Activated naive CD8-positive, alpha-beta T cell treated with anti-CD3 and anti-CD28 coated beads, Interleukin-2, amount 50 U/mL, for 24 hours (primary cell): ENCODE measurements at places on chromosomes 12 and 14.
A peak's percentile ranks its signal among the peaks of the same experiment; 100 is the strongest.

GRCh38 chr14:34978444-34978843, 4.3 kb upstream of the SRP54 start:
- DNase-seq, result no peak

DNA sequence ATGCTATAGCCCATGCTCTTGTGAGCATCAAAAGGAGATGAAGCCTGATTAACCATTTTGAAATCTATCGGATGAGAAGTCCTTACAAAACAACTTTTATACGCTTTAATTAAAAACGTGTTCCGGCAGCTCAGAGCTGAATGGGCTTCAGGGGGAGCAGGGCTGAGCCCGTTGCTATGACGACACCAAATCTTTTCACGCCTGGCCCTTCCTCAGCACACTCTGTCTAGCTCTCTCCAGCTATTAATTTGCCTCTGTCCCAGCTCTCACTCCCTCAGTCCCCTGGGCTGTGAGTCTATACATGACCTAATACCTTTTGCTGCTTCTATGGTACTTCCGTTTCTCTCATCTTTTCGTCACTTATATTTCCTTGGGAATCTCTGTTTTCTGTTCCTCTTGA, 15.8 kb downstream of the FOXA1 start:
- no peak for DNase-seq

DNA sequence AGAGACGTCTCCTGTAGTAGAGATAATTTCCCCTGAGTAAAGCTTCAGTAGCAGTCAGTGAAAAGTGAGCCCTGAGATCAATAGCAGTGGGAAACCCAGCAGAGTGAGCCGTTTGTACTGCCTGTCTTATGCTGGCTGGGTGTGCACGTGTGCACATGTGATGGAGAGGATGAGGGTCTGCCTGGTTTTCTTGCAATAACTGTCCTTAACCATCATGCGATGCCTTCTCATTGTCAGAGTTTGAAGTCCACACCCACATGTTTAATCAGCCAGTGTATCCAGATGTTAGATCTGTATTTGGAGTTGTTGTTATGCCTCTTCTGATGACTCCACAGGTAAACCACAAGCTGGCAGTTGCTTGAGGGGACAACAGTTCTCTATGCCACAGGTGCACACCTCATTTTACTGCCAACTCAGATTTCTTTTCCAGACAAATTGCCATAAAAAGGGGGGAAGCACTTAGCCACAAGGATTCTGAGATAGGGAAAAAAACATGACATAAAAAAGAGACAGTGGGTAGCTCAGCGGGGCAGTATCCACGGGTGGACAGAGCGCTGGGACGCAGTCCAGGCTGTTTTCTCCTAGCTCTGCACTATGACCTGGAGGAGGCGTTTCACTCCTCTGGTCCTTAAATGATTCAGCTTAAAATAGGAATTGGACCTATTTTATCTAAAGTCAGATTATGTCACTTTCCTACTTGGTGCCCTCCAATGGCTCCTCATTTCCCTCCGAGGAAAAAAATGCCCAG, 192.3 kb downstream of the ANO6 start:
- DNase-seq, result no peak

DNA sequence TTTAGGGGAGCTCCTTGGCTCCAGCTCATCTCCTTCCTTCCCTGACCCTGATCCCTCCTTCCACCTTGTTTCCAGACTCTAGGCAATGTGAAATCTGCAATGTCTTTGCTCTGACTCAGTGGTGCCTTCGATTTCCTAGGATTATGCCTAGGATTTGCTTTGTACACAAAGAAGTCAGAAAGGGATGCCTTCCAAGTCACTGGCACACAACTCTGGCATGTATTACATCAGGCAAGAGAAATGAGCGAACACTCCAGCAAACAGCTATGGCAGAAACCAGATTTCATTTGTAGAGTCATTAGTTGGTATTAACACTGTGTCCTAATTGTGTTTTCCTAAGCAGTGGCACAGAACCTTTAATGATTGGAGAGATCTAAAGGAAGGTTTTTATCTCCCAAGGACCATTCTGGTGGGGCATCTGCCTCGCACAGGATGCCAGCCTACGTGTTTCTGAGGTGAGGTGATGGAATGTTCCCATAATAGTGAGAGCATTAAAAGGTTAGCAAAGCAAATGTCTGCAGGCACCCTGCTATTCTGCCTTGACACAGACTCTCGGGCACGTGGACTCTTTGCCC, 84.9 kb downstream of the WSCD2 start:
- DNase-seq, result no peak

DNA sequence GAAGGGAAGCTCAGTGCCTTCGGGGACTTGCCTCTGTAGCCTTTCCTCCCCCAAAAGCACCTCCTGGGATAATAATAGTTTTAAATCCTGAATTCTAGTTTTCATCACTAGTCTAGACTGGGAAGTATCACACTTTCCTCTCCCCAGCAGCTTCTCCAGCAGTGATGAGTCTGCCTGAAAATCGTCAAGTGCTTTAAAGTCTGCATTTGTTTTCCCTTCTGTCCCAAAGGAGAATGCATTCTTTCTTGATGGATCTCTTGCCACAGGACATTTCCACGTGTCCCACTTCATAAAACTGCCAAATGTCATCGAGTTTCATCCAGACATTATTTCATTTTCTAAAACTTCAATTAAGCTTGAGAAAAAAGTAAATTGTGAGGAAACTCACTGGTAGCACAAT, 15.0 kb downstream of the CSRP2 start:
- no peak for DNase-seq

DNA sequence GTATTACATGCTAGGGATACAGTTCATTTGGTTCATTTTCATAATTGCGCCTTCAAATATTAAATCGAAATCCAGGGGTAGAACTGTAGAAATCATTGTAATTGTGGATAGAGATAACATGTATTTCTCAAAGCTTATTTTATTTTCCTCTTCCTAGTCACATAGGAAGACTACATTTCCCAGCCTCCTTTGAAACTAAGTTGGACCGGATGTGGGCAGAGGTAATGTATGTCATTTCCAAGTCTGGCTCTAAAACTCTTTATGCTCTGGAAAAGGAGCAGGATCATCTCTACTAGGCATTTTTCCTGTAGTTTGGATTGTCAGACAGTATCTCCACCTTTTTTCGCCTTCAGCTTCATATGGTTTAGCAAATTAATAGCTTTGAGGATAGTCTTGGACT, 70.1 kb upstream of the CRY1 start:
- no peak for DNase-seq

DNA sequence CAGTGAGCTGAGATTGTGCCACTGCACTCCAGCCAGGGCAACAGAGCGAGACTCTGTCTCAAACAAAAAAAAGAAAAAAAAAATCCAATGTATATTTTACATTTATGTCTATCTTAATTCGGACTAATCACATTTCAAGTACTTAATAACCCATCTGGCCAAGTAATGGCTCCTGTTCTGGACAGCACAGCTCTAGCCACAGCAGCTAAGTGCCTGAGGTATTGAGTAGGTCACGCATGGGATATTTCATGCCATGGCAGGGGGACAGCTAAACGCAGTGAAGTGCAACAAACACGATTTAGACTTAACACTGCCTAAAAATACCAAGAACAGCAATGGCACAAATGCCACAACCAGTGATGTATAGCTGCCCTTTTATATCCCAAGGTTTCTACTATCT, 8.0 kb downstream of the BAZ1A start:
- no peak for DNase-seq

GRCh38 chr12:124884587-124885438, 21.1 kb upstream of the SCARB1 start:
- peak; percentile 20 for DNase-seq

DNA sequence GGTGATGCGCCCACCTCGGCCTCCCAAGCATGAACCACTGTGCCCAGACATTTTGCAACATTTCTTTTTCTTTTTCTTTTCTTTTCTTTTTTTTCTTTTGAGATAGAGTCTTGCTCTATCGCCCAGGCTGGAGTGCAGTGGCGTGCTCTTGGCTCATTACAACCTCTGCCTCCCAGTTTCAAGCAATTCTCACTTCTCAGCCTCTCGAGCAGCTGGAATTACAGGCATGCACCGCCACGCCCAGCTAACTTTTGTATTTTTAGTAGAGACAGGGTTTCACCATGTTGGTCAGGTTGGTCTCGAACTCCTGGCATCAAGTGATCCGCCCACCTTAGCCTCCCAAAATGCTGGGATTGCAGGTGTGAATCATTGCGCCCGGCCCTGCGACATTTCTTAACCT, 7.6 kb upstream of the CDC42BPB start:
- DNase-seq, result no peak

DNA sequence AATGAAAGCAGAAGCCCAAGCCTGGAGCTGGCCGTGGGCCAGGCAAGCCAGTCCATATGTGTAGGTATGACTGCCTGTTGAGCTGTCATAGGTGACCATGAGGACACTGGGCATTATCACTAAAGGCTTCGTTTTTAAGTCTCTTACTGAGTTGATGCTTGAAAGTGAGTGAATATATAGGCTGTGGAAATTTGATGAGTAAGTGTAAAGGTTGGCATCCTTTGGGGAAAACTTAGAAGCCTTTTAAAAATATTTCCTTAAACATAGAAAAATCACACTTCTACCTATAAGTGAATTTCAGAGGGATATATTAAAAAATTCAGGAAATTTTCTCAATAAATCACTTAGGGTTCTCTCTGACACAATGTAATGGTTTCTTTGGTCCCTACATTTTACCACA, 396.5 kb downstream of the FOXG1 start:
- no peak for DNase-seq

GRCh38 chr12:71304306-71304705, 135.3 kb upstream of the LGR5 start:
- DNase-seq, result no peak

DNA sequence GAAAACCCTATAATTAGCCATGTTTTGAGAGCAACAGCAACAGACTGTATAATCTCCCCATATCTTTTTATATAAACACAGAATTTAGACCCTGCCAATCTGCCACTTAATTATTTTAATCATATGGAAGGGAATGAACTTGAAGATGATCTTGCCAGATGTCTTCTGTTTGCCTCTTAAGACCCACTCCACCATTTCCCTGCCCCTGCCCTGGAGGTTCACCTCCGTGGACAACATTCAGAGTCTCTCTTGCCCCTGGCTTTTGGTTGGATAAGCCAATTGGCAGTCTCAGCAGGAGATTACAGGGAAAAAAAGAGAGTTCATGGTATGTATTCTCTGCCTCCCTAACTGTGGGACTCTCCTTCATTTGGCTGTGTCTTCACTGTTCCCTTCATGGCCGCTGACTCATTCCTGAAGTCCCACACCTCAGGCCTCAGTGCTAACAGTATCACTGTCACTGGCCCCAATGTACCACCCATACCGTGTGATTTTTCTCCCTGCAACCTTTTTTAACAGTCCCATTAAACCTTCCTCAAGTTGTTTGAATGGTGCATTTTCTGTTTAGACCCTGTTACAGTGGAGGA, 184.8 kb downstream of the PIK3C2G start:
- no peak for DNase-seq

DNA sequence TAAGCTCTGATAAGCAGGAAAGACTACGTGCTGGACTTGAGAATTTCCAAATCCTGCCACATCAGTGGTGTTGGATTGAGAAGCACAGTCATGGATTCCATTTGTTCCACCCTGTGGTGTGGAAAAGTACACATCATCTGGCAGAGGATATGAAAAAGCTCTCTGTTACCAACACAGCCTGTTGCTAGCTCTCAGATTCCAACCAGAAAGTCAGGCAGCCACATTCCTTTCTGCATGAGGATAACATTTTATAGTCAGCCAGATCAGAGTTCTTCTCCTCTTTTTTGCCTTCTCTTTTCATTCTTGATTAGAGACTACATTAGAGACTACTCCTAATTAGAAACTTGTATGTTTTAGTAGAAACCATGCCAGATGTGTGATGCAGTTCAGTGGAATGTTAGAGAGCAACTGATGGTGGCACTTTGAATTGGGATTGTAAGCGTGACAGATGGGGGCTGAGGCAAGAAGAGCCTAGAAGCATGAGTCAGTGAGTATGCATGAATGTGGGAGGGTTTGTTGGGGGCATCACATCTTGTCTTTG, 61.2 kb upstream of the STXBP6 start:
- no peak for DNase-seq

- DNase-seq, result no peak
Measured at GRCh38 chr12:100875771-100876170, 81.2 kb downstream of the ANO4 start.

DNA sequence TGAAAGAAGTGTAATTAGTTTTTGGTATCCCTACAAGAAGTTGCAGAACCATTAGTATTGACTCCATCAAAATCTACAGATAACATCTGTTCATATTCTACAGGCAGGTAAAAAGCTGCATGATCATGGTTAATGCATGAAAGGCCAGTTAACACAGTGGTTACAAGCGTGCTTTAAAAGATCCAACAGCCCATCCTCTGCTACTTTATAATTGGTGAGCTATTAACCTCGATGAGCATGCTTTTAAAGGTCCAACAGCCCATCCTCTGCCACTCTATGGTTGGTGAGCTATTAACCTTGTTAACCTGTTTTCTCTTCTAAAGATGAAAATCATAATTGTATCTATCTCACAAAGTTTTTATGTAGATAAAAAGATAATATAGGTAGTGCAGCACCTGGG, 289.3 kb downstream of the DUSP6 start:
- DNase-seq, result no peak

- DNase-seq, result no peak
Measured at GRCh38 chr12:107736914-107737313, 24.0 kb downstream of the PRDM4 start.
